Right hindlimb (tissue), 1 donor: ENCODE measurements at places on chromosomes 7 and 10.
A peak's percentile ranks its signal among the peaks of the same experiment; 100 is the strongest.

DNA sequence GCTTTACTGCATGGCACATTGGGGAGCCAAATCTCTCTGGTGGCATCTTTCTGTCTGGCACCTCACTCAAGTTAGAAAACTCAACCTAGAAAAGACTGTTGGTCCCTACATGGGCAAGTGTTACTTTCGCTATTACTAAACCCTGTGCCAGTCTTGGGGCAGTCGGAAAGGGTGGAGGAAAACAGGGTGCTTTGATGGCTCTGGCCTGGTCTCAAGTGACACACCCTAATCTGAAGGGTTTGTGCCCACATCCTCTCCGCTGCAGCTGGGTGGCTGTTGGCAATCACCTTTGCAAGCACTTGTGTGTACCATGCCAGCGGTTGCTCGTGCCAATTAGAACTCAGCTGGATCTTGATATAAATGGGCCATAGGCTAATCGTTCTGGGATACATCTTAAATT lies 159.8 kb upstream of the ITGB1 start:
- no peak for DNase-seq

- DNase-seq: peak; percentile 86
These were observed 789 bp downstream of the PDGFA start for GRCh38 chr7:518630-519483.

DNA sequence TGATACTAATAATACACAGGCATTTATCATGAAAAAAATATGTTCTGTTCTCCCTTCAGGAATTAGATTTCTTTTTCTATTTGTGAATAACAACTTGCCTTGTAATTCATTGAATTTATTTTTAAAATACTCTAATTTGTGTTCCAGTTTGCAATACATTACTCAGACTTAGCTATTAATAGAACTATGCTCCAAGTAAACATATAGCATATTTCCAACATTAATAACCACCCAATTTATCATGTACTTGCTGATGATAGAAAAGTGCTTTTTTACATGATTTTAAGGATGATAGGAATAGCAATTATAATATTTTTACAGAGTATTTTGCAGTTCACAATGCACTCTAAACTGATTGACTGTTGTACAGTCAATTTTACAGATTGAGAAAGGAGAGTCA lies 338.8 kb upstream of the SEMA3D start:
- DNase-seq: no peak

DNA sequence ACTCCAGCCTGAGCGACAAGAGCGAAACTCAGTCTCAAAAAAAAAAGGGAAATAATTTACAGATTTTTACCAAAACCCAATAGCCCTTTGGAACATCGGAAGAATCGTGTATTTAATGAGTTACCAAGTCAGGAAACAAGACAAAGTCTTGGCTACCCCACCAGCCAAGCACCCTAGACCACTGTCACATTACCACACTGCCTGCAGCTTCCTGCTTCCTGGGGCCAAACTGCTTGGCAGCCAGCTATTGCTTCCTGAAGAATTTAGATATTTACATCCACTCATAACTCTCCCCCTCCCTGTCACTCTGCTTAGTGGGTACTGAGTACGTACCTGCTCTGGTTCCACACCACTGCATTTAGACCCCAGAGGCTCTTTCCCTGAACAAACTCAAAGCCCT lies 14.1 kb upstream of the TNPO3 start:
- no peak for DNase-seq

- no peak for DNase-seq
These were observed 225.4 kb downstream of the USP6NL start for GRCh38 chr10:11386044-11386443.

- DNase-seq: peak; percentile 65
These were observed 47.8 kb downstream of the SLC35G1 start for GRCh38 chr10:93941606-93942005.

GRCh38 chr7:2199528-2199927 lies 33.2 kb downstream of the MAD1L1 start:
- no peak for DNase-seq
